Frontal cortex (tissue), 4 donors: ENCODE measurements at places on chromosomes 5 and 9.

GRCh38 chr5:107119656-107120055, 551.1 kb downstream of the EFNA5 start:
- no peak for DNase-seq

DNA sequence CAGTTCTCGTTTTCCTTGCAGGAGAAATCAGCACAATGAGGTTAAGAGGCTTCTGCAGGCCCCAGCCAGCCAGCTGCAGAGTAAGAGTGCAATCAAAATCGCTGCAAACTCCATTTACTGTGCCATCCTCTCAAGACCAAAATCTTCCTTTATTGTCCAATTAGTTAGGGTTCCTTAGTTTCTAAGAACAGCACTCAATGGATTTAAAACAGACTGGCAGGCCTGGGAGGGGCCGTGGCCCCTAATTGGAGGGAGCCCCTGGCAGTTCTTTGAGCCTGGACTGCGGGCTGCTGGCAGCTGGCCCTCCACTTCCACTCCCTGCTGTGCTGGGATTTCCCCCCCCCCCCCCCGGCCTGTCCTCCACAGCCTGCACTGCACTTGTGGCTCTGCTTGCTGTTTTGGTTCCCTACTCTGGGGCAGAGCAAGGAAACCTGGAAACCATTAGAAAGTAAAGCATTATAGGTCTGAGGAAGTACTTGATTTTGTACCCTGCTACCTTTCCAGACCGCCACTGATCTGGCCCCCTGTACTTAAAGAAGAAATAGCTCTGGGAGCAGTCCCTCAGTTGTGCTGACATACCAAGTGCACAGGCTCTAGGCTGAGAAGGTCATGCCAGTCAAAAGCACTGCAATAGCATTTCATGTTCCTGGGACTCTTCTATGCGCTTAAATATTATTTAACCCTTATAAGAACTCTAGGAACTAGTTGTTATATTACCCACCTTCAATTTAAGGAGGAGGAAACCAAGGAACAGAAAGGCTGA, 129.0 kb downstream of the APBA1 start:
- DNase-seq, result no peak

DNA sequence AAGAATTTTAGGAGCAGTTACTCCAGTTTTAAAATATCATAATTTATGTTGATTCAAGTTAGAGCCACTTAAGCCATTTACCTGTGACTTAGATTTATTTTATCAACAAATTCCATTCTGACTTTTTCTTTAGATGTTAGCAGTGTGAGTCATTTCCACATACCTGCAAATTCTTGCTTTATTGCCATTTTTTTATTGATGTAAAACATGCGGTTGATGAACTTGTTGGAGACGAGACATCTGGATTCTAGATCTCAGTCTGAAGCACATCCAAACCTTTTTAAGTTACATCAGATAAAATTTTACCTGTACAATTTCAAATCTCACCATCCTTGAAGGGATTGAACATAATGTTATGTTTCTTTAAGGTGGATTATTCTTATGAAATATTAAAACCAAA, 240.9 kb downstream of the IRX1 start:
- no peak for DNase-seq

GRCh38 chr9:25857147-25857546, 178.9 kb upstream of the TUSC1 start:
- no peak for DNase-seq

- no peak for DNase-seq
Observed at GRCh38 chr5:168925160-168925559, 346.0 kb upstream of the PANK3 start.

- DNase-seq, result no peak
Observed at GRCh38 chr9:20538956-20539355, 83.3 kb downstream of the MLLT3 start.

GRCh38 chr5:100406640-100407039, 128.5 kb upstream of the FAM174A start:
- no peak for DNase-seq

- DNase-seq, result no peak
Observed at GRCh38 chr5:1107167-1108022, 4.5 kb downstream of the SLC12A7 start.

GRCh38 chr5:135813758-135814157, 20.7 kb upstream of the SLC25A48 start:
- no peak for DNase-seq

GRCh38 chr5:86232246-86232645, 385.5 kb upstream of the COX7C start:
- DNase-seq, result no peak

DNA sequence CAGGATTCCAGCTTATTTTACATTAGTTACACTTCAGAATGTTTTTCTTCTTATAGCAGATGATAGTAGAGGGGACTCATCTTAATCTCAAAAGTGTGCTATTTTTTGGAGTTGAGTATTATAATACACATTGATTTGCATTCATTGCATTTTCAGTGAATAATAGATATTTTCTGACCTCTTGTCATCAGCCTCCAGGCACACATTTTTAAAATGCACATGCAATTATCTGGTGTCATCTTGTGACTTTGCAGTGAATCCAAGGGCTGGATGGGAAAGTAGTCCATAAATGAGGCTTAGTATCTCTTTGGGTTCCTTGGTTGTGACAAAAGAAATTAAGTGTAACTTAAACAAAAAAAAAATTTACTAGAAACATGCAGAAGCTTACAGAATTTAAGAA, 28.1 kb upstream of the POU4F3 start:
- no peak for DNase-seq

DNA sequence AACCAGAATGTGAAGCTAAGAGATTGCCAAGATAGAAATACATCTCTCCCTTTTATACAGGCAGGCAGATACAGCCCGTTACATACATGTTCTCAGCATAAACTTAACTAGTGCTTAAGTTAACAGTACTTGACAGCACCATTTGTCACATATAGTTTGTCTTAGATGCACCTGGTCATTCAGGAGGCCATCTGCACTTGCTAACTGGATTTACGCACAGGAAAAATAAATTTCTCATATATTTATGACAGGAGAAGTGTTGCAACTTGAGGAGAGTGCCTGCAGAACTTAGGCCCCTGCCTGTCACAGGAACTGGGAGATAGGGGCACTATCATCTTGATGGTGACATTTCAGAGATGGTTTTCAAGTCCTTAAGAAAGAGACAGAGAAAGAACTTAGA, 1462.1 kb upstream of the CDH9 start:
- no peak for DNase-seq

DNA sequence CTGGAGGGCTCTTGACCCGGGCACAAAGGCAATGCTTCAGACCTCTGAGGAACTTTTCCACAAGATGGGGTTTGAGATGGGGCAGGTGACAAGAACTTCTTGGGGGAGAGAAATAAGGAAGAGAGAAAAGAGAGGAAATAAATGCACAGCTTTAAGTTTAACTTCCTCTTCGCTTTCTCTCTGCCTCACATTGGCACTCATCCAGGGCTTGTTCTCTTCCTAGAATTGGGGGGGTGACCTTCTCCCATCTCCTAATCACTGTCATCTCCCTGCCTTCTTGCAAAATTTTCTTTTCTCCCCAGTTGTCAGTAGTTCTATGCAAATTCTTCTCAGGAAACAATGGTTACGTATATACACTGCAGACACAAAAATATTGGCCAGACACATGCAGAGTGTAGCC, 19.1 kb upstream of the ADCY2 start:
- DNase-seq, result no peak

- no peak for DNase-seq
Observed at GRCh38 chr5:18323891-18324290, 689.6 kb downstream of the TAF11L14 start.

DNA sequence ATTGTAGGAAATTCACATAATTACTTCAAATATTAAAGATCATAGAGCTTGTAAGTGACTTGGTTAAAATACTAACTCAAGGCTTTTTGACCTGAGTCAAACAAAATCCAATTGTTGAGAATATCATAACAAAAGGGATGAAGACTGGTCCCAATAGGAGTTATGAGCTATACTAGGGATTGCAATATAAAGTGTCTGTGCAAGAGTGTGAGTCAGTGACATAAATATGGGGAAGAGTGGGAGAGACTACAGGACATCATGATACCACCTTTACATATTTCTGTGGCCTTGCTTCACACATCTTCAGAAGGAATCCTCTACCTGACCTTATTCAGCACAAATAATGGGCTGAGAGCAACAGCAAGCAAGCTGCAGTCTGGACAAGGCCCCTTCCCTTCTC, 180.9 kb upstream of the SLC24A2 start:
- no peak for DNase-seq

GRCh38 chr9:103985077-103985476, 109.0 kb upstream of the SMC2 start:
- no peak for DNase-seq

GRCh38 chr9:107963246-107963645, 473.7 kb upstream of the KLF4 start:
- no peak for DNase-seq

DNA sequence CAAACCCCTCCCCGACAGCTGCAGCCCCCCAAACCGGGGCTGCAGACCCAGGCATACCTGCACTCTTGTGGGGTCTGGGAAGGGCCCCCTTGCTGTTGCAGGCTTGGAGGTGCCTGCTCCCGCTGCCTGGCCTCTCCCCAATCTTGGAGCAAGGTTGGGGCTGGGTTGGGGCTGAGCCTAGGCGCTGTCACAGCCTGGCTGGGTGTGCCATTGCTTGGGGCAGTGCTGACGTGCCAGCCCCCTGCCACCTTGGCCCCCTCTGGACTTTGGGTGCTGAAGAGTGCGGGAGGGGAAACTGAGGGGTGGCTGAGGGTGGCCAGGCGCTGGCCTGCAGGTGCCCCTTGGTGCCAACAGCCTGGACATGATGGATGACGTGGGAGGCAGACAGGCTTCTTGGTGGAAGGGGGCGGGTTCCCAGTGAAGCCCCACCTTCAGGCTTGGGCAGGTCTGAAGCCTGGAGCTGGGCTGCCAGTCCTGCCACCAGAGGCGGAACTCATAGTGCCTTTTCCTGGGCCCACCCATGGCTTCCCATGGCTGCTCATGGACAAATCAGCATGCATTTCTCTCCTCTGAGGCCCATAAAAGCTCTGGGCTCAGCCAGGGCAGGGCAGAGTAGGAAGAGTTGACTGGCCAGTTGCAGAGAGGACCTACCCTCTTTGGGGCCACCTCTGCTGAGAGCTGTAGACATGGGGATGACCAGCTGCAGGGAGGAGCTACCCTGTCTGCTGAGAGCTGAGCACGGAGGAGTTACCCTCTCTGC, 19.1 kb downstream of the TMEM38B start:
- no peak for DNase-seq

DNA sequence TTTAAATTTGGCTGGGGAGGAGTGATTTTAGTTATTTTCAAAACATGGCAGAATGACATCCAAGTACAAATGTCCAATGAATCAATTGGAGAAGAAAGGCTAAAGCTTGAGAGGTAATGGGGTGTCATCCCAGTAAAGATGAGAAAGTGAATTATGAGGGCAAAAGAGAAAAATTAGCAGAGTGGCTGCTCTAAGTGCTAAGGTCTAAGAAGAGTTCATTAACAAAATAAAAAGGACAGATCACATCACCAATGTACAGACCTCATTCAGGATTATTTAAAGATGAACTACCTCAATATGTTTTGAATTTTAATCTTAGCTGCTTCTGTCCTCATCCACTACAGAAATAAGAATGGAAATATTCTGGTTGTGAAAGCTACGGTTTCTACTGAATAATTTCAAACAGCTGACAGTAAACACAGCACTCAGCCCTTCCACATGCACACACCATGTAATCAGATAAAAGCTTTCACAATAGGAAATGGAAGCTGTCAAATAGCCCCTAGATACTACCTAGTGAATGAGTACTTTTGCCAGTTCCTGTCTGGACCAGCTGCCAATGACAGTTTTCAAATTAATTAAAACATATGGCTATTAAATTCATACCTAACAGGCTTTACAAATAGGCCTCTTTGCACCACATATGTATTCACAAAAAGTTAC, 171.5 kb downstream of the SSBP2 start:
- no peak for DNase-seq

- no peak for DNase-seq
Observed at GRCh38 chr5:123813264-123813663, 301.3 kb downstream of the CSNK1G3 start.

- DNase-seq, result no peak
Observed at GRCh38 chr5:78497573-78498533, 137.4 kb downstream of the SCAMP1 start.

GRCh38 chr5:34622098-34622400, 34.1 kb upstream of the RAI14 start:
- no peak for DNase-seq
